Stimulated activated CD8-positive, alpha-beta memory T cell treated with anti-CD3 and anti-CD28 coated beads, Interleukin-2, amount 100 ng/mL, for 1 hour (primary cell): ENCODE measurements at places on chromosomes 6 and 20.
A peak's percentile ranks its signal among the peaks of the same experiment; 100 is the strongest.

DNA sequence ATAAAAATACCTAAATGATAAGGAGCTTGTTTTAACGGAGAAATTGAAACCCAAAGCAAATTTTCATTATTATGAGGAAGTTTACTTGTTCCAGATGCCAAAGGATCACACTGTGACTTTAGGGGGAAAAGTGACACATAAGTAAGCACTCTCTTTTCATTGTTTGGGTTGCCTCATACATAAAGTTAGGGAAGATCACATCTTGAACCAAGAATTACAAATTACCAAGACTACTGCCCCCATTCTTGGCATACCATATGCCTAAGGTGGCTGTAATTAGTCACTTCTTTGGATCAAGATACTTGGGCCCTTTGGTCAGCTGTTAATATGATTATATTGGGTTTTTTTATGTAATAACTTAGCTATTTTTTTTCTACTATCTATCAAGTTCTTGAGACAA, 269.0 kb downstream of the COL12A1 start:
- DNase-seq: no peak

DNA sequence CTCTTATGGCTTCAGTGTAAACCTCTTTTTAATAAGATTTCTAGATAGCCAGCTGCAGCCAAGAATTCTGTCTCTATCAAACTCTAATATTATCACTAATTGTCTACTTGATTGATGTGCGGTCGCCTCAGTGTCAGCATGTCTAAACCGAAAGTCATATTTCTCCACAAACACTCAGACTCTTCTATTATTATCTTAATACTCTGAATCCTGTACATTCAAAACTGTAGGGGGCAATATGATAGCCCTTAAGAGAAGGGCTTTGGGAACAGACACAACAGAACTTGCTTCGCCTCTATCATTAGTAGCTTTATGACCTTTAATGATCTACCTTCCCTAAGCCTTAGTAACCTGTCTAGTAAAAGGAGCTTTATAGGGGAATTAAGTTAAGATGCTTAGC, 379.7 kb upstream of the PTCHD4 start:
- DNase-seq: no peak

DNA sequence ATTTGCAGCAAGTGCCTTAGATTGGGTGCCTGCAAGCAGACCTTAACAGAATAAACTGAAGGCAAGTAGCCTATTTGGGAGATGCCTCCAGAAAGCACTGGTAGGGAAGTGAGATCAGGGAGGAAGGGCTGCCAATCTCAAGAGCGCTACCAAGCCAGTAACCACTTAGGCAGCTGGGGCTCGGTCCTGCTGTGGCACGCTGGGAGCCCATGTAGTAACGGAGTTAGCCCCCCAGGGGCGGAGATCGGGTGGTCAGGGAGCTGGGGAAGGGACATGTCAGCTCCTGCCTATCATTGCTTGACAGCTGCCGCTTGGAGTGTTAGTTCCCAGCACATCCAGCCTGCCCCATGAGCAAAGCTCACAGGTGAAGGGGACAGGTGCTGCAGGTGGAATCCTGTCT, 127.0 kb downstream of the CEBPB start:
- no peak for DNase-seq

- DNase-seq: no peak
These were observed 84.5 kb upstream of the LRFN2 start for GRCh38 chr6:40671694-40672050.

DNA sequence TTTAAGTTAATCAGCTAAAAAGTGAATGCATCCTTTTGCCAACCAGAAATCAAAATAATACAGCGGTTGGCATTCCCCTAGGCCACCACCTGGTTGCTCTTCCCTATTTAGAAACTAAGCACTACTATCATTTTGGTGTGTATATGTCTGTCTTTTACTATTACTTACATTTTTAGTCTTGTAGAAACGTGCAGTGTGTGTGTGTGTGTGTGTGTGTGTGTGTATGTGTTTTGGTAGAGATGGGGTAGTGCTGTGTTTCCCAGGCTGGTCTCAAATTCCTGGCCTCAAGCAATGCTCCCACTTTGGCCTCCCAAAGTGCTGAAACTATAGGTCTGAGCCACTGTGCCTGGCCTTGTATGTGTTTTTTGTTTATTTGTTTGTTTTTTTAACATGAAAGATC, 27.4 kb downstream of the MYO6 start:
- DNase-seq: no peak

DNA sequence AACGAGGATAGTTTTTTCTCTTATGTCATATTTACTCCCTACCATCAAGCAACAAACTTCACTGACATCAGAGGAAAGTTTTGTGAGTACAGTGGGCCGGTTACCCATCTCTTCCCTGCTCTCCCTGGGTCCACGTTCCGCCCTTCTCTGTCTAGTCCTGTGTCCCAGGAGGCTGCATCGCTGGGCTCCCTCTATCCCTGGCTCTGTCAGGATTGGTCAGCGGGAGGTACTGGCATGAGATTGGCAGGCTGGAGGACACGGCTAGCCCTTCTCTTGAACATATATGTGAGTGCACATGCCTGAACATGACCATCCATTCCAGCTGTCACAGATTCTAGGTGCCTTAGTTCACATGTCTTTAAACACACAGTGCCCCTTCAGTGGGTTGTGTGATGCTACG, 30.3 kb upstream of the TMEM181 start:
- DNase-seq: no peak

DNA sequence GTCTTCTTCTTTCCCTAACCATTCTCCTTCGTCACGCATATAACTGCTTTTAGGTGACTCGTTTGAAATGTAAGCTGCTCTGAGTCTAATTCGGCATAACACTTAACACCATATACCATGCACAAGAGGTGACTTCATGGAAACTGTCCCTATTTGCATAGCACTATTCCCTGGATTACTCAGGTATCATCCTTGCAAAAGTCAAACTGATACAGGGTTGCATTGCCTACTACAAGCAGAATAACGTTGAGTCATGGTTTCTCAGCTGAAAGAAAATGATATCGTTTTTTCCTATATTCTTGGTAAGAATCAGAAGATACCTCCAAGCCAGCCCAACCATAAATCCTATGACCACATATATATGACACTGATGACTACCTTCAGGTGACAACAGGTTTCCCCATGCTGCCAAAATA, 227.5 kb downstream of the ATXN1 start:
- DNase-seq: no peak

- DNase-seq: no peak
These were observed 118.6 kb downstream of the EDN1 start for GRCh38 chr6:12408752-12409151.

- DNase-seq: no peak
These were observed 39.7 kb upstream of the HTR1B start for GRCh38 chr6:77502981-77503380.

DNA sequence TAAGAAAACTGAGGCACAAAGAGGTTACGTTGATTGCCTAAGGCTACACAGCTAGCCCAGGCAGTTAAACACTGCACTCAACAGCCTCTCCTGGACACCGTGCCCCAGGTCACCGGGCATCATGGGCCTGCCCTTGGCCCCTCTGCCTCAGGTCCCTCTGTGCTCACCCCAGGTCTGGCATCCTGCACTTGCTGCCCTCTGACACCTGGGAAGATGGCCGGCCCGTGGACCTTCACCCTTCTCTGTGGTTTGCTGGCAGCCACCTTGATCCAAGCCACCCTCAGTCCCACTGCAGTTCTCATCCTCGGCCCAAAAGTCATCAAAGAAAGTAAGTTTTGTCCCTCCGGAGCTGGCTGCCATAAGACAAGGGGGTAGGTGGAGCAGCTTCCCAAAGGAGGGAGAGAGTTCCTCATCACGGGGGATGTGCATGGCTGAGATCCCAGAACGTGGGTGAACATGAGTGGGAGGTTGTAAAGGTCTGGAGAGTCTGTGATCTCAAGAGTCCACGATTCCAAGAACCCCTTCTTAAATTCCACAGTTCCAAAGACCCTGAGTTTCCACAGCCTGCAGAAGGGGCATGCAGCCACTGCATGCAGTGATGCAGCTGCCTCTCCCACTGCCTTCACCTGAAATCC, 3.0 kb downstream of the BPIFB1 start:
- no peak for DNase-seq

DNA sequence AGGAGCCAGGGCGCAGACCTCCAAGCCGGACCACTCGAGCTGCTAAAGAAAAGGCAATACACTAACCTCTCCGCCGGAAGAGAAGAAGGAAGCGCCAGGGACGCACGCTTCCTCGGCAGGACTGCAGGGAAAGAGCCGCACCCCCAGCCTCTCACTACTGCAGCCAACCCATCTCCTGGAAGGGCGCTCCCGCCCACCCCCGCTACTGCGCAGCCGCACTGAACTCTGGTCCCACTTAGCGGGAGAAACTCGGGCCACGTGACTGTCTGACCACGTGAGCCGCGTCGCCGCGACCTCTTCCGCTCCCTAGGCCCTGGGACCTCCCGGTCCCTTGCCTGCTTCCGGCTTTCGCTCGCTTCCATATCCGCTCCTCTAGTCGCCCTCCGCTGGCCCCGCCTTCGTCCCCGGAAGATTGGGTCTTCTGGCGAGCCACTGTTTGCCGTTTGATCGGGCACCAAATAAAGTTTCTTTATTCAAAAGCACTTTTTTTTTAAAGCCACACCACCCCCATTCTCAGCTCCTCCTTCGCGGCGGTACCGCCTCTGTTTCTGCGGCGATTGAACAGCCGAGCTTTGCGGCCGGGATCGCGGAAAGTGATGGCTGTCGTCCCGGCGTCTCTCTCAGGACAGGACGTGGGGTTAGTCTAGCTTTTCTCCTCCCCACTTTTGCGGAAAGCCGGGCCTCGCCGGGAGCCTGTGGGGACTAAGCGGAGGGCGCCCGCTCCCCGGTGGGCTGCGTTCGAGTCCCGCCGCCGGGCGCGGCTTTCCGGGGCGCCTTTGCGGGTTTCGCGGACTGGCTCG, at the start of gene RMND1:
TSS of gene RMND1 (minus strand) at position 177 of the 800 bp plus-strand sequence. CDS start 6,315 bp downstream, outside the sequence.
- peak; percentile 98 for DNase-seq

GRCh38 chr6:99195986-99196655, 153.4 kb downstream of the FAXC start:
- no peak for DNase-seq

GRCh38 chr6:154733183-154733625, at the start of gene SCAF8:
SCAF8 (plus strand) TSS chr6:154733416; CDS start chr6:154733901, 485 bp downstream.
- peak; percentile 71 for DNase-seq

GRCh38 chr20:57869291-57869950, 159.6 kb upstream of the PMEPA1 start:
- DNase-seq: no peak

- no peak for DNase-seq
These were observed 18.6 kb upstream of the COL21A1 start for GRCh38 chr6:56266011-56266410.

DNA sequence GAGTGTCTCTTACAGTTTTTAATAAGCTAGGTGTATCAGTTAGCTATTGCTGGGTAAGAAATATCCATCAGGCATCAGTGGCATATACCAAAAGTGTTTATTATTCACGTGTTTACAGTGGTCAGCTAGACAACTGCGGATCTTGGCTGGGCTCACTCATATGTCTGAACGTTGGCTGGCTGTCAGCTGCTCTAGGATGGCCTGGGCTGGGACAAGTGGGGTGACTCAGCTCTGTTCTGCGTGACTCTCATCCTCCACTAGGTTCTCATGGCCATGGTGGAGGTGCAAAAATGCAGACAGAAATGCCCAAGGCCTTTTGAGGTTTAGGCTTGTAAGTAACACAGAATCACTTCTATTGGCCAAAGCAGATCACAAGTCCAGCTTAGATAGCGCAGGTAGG, 22.0 kb downstream of the ZNF341 start:
- DNase-seq: no peak

- DNase-seq: no peak
These were observed 39.8 kb upstream of the PTPN1 start for GRCh38 chr20:50470264-50470858.

- DNase-seq: no peak
These were observed 559.4 kb upstream of the MANEA start for GRCh38 chr6:95017922-95018321.

GRCh38 chr20:47432834-47433210, 68.9 kb upstream of the NCOA3 start:
- no peak for DNase-seq

DNA sequence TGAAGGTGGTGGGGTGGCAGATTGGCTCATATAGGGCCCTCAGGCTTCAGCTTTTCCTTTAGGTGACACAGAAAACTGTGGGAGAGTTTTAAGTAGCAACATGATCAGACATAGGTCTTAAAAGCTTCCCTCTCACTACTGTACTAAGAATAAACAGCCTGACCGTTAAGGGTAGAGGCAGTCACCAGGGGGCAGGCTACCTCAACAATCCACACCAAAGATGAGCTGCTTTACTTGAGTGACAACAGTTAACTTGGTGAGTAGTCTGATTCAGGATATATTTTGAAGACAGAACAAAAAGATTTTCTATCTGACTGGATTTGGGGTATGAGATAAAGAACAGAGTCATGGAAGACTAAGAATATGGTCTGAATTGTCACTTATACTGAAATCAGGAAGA, 193.1 kb upstream of the SHLD1 start:
- peak; percentile 7 for DNase-seq

DNA sequence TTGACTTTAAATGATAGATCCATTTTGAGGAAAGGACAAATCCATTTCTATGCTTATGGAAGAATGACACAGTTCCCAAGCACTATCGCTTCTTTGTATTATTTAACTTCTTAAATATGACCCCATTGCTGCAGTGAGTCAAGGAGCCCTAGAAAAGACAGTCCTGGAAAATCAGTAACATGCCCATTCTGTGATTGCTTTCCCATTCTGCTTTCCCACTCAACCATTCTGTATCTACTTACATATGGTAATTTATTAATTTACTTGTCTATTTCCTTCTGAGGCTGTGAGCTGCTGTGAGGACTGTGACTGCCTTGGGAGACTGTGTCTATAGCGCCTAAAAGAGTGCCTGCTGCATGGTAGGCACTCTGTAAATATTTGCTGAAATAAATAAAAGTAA, 85.4 kb upstream of the TMEM30A start:
- DNase-seq: no peak

- DNase-seq: no peak
These were observed 28.7 kb downstream of the SNHG17 start for GRCh38 chr20:38406476-38406875.

DNA sequence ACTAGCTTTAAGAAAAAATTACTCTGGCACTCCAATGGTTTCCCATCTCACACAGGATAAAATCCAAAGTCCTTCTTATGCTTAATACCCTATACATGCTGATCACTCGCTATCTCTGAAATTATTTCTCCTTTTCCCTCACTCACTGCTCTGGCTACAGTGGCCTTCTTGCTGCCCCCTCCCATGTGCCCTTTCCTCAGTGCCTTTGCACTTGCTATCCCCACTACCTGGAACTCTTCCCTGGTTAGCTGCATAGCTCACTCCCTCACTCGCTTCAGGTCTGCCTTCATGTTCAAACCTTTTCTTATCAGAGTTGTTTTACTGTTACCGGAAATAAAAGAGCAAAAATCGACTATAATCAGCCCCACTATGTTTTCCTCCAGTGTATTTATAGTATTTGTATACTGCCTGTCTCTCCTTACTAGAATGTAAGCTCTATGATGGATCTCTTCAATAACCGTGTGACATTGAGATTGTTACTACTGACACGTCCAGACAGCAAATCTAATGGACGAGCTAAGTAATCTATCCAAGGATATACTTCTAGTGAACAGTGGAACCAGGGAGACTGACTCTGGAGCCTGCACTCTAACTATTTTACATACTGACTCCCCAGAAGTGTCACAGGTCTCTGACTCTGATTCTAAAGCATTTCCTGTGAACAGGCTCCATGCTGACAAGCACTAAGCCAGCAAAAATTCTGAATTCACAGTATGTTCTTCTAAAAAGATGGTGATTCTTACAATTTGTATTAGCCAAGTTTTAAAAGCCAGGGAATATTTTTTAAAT, 25.1 kb downstream of the FKBP5 start:
- no peak for DNase-seq

GRCh38 chr20:13813910-13814309, 29.1 kb downstream of the NDUFAF5 start:
- no peak for DNase-seq

- DNase-seq: no peak
These were observed 25.5 kb upstream of the FKBP1A start for GRCh38 chr20:1418350-1418749.
